Glutamatergic neuron (in vitro differentiated cells): ENCODE measurements at places on chromosomes 7 and 10. TPM values are rescaled to one million over a fixed set of nuclear protein-coding genes. Genes with fewer than 3 reads are reported as not detected.

DNA sequence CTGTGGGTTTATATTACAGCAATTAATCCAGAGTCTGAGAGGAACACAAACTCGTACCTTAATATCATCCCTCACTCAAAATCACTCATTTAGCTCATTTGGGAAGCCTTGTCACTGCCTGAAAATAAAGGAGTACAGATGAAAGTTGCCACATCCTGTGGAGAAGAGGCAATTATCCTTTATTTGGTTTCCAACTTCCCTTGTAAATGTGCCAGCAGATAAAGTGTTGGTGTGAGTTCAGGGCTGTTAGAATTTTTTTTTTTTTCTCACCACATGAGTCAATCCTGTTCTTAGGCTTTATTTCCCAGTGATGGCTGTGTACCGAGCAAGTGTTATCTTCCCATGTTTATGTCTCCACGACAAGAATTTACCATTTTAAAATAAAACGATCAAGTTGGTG, 99.0 kb upstream of the SMIM30 start:
- no peak for DNase-seq

The USP6NL gene
- total RNA-seq: 13.3 TPM

The CLDN4 gene
- total RNA-seq: 0.54 TPM

DNA sequence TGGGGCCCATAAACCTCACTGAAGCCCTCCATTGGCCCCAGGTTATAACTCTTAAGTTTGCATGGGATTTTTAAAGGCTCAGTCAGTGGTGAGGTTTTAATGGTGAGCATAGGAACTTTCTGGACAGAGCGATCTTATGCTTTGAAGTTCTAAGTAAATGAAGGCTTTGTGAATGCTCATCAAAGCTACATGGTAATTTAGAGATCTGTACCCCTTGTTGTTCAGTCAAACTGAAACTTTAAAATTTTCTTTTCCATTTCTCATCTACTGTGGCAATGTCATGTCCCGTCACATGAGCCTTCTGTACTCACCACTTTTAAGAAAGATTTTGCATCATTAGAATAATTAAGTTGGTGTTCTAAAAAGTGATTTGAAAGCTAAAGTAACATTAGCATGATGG, 39.9 kb downstream of the CHN2 start:
- DNase-seq: no peak

The ANKRD2 gene
- not detected for total RNA-seq

DNA sequence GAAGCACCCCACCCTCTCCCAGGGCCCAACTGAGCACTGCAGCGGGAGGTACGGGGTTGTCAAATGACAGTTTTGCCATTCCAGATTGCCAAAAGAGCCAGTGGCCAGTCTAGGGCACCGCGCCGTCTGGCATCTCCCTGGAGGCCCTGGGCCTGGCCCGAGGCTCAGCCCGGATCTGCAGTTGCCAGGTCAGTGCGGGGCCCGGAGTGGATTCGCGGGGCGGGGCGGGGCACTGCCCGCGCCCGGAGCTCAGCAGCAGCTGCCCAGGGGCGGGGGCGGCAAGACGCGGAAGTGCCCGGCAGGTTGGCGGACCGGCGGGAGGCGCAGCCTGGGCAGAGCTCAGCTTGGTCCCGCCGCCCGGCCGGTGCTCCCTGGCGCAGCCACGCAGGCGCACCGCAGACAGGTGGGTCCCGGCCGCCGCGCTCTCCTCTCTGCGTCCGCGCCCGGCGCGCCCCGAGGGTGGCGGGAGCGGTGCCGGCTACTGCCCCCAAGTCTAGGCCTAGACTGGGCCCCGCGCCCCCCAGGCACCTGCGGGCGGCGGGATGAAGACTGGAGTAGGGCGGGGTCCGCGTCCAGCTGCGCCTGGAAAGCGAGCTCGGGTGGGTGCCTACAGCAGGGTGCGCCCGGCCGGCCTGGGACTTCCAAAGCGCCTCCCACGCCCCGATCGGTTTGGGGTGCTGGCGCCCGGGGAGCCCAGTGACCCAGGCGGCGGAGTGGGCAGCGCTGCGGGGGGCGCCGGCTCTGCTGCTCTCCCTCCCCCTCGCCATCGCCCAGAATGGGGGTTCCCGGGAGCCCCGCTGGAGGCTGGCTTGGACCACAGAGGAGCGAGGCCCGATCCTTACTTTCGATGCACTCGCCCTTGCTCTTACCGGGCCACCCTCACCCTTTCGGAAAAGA, at the start of gene IRF5:
Gene IRF5 (plus strand): TSS at position 281 of the 897 bp plus-strand sequence. CDS start 4,155 bp downstream, outside the sequence.
- no peak for DNase-seq

GRCh38 chr7:87715545-87715944, 87.3 kb downstream of the RUNDC3B start:
- no peak for DNase-seq

DNA sequence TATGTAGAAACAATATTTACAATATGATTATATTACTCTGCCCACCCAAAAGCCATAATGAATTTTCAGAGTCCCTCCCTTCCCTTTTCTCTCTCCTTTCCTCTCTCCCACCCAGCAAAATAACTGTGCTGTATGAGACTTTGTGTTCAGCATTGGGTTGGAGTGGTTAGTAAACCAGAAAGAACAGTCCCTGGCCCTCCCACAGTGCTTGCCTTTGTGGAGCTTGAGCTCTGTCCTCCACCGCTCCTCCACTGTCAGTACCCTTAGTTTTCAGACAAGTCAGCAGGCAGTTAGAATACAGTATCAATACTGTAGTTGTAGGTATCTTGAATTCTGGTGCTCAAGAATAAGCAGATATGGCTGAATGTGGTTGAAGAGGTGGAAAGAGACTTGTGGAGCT, 92.7 kb downstream of the CDK14 start:
- DNase-seq: no peak

DNA sequence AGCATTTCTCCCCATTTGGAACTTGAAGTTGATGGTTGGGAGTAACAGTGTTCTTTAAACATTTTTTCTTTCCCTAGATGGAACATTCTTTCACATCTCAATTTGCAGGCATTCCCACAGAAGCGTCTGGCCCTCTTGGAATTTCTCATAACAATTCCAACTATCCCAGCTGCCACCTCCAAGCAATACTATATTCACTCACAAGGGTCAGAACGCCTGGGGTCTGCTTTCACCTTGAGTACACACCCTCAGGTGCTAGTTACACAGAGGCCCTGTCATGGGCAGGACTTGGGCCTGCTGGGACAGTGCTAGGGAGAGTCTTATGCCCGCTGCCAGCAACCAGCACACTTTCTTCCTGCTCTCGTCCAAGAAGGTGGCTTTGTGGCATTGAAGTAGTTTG, 136.5 kb downstream of the JCAD start:
- no peak for DNase-seq

The ZC3HAV1L gene
- total RNA-seq: 5.8 TPM

- no peak for DNase-seq
Observed at GRCh38 chr7:80918399-80918798, 452 bp downstream of the SEMA3C start.

The NCF1 gene
- total RNA-seq: 0.54 TPM

GRCh38 chr10:99329554-99330346, 594 bp downstream of the CNNM1 start:
- DNase-seq: peak; percentile 63

The ERCC6 gene
- total RNA-seq: 27.5 TPM

The DPCD gene
- 10.1 TPM for total RNA-seq

GRCh38 chr10:75304741-75305390, 69.1 kb upstream of the COMTD1 start:
- DNase-seq: no peak

- no peak for DNase-seq
Observed at GRCh38 chr7:132743974-132744373, 167.7 kb upstream of the PLXNA4 start.

The TEX36 gene
- not detected for total RNA-seq

- no peak for DNase-seq
Observed at GRCh38 chr7:1649751-1650326, 20.2 kb upstream of the ELFN1 start.

The CLEC5A gene
- not detected for total RNA-seq

GRCh38 chr10:69578508-69578991, 5.3 kb upstream of the NEUROG3 start:
- peak; percentile 46 for DNase-seq

- no peak for DNase-seq
Observed at GRCh38 chr10:11793762-11794479, 29.2 kb upstream of the PROSER2 start.

GRCh38 chr10:70621503-70622078, 19.1 kb upstream of the PRF1 start:
- no peak for DNase-seq

GRCh38 chr7:129778770-129779601, 167.5 kb downstream of the NRF1 start:
- peak; percentile 69 for DNase-seq

GRCh38 chr7:43666938-43667337, 62.4 kb downstream of the COA1 start:
- no peak for DNase-seq

The SYCE1 gene
- total RNA-seq: 0.78 TPM

- DNase-seq: no peak
Observed at GRCh38 chr10:11719496-11720259, 22.5 kb upstream of the ECHDC3 start.

The GTF2IRD1 gene
- 59.4 TPM for total RNA-seq

The KCNH2 gene
- total RNA-seq: 73.7 TPM

DNA sequence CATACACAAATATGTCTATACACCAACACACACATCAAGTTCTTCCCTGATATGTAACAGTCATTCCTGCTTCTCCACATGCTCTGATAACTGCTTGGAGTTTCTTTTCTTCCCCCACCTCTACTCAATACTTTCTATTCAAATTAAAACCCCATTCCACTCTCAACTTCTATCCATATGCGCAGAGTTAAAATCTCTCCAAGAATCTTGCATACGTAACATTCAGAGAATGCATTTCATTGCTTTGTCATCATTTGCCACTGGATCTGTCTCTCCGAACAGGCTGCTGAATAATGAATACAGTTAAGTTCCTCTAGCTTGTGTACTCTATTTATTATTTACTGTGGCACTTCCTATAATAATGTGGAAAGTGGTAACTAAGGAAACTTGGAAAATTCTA, 68.8 kb downstream of the DGKB start:
- no peak for DNase-seq

The GAD2 gene
- total RNA-seq: not detected

DNA sequence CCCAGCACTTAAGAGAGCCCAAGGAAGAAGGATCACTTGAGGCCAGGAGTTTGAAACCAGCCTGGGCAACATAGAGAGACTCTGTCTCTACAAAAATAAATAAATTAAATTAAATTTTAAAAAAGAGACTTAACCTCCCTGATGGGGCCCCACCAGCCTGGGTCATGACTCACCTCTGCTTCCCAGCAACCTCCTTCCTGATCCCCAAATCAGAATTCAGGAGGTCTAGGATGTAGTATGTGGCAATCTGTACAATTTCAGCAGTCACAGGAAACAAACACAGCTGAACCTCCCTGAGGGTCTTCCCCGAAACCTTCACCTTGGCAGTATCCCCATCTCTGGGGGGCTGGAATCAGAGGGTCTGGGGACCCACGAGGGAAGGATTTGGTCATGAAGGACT, 9.7 kb upstream of the PPP1R35 start:
- no peak for DNase-seq

DNA sequence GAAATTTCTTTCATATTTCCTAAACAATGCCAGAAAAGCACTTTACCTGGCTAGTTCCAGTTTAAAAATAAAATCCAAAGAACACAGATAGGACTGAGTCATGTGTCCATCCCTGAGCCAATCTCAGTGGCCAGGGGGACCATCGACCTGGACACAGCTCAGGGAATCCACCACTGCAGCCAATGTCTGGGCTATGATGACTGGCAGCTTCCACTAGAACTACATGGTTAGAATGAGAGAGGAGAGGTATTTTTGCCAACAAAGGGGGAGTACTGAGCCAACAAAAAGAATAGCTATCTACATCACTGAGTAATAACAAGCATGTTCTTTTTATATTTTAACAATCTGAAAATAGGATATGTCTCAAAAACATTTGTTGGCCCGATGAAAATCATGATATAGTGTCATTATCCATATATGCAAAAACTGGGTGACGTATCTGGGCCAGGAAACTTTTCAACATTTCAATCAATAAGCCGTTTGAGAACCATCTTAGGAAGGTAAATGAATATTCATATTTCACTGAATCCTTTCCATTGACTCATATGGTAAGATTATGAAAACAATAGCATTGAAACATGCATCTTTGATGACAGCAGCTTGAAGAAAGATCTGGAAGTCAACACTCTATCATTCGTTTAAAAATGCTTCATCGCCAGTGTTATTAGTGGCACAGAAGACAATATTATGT, 104.0 kb downstream of the TPK1 start:
- no peak for DNase-seq

- no peak for DNase-seq
Observed at GRCh38 chr7:139068544-139069399, 32.9 kb upstream of the ZC3HAV1L start.

The TLX1 gene
- 14.3 TPM for total RNA-seq

DNA sequence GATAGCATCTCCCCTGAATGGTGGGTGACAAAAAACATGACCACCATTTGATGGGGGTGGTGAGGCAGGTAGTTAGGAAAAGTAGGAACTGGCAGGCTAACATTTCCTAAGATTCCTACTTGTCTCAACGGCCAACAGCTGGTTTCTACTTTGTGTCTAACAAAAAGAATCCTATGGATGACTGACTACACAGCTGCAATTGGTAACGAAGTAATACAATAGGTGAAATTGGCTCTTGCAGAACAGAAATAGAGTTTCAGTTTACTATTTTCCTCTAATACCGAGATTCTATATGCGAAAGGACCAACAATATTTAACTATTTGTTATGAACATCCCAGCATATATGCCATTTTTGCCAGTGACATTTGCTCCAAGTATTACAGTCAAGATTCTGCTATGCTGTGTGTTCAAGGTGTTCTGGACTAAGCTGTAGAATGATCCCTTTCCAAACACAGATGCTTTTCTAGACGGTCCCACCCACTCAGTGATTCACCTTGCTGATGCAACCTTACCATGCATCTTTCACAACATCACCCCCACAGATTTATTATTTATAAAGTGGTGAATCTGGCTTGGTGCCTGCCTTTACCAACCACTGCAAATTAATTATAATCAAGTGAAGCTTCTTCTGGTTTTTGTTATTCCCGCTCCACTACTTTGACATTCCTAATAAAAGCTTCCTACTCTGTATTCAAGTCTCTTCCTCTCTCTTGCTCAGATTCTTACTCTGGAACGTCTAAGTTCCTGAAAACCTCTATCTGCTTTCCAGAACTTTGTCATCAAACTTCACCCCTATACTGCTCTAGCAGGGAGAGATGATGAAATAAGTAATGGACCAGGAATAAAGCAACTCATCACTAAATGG, 16.8 kb downstream of the BBIP1 start:
- no peak for DNase-seq

- no peak for DNase-seq
Observed at GRCh38 chr10:43953672-43954071, 305.0 kb upstream of the ZNF32 start.

DNA sequence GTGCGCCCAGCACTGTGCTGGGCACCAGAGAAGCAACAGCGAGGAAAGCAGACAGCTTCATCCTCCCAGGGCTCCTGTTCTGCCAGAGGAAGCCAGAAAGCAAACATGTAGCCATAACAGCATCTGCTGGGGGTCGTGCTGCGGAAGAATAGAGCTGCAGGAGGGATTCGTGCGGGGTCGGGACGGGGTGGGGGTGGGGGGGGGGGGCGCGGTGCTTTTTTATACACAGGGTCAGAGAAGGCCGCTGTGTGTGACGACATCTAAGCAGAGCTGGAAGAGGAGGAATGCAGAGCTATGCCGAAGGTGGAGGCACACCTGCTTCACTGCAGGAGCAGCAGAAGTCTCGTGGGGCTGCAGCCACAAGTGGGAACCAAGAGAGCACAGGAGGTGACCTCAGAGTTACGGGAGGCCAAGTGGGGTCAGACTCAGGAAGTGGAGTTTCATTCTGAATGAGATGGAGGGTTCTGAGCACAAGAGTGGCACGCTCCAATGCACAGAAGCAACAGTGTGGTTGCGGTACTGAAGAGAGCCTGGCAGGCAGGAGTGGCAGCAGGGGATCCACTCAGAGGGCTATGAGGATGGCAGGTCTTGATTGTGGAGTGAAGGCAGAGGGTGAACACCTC, 11.1 kb downstream of the PKD1L1 start:
- DNase-seq: no peak
